Globus pallidus (tissue), 1 donor: ENCODE measurements at places on chromosomes 3 and 15.
A peak's percentile ranks its signal among the peaks of the same experiment; 100 is the strongest.

DNA sequence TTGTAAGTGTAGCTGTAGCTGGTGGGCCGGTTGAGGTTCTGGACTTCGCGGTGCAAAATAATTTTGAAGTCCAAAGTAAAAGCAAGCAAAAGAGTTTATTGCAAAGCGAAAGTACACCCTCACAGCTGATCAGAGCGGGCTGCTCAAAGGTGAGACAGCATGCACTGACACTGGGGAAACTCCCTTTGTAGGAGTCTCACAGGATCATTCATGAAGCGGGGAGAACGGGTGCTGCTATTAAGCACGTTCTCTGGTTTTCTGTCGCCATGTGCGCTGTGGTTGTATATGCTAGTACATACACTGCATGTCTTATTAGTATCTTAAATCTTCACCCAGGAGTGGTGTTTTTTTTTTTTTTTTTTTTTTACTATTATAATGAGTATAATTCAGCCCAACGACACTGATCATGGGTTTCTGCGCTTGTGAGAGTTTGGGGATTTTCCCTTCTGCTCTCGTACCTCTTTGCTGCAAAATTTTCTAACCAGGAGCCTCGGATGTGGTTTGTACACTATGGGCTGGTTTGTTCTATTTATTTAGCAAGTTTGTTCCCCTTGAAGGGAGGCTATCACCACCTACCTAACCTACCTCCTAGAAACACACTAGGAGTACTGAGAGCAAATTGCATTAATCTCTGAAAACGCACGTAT is 1.4 kb upstream of the AP4E1 start:
- DNase-seq = peak; percentile 11

GRCh38 chr3:13569641-13570390 is 20.9 kb downstream of the FBLN2 start:
- DNase-seq = no peak

DNA sequence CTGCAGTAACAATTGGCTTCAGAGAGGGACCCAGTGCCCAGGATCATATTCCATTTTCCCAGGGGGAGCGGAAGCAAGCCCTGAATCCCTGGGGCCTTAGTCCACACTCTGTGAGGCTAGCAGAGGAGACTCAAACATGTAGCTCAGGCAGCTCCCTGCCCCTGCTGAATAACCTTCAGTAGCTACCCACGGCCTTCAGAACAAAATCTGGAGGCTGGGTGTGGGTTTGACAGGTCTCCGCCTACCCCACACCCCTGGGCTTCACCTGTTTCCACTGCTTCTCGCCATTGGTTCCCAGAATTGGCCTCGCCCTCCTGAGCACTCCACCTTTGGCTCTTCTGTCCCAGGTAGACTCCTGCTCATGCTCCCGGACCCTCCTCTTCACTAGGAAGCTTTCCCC is 93.6 kb upstream of the ATP2B2 start:
- no peak for DNase-seq

- no peak for DNase-seq
Observed at GRCh38 chr15:73474785-73475184, 31.8 kb downstream of the REC114 start.

- no peak for DNase-seq
Observed at GRCh38 chr3:100401674-100402041, 319 bp downstream of the LNP1 start.

DNA sequence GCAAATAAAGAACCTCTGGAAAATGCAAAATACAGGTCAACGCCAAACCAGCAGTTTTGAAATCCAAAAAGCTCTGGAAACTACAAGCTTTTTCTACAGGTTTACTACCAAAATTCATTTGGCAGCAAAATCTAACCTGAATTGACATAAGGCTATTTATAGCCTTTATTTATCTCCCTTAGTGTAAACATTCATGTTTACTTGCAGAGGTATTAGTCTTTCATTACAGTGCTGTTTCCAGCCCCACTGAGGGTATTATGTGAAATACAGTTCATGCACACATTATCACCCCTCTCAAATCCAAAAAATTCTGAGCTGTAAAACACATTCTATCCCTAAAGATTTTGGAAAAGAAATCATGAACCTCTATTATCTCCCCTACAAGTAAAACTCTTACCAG is 7.2 kb downstream of the SKIC8 start:
- DNase-seq = no peak

DNA sequence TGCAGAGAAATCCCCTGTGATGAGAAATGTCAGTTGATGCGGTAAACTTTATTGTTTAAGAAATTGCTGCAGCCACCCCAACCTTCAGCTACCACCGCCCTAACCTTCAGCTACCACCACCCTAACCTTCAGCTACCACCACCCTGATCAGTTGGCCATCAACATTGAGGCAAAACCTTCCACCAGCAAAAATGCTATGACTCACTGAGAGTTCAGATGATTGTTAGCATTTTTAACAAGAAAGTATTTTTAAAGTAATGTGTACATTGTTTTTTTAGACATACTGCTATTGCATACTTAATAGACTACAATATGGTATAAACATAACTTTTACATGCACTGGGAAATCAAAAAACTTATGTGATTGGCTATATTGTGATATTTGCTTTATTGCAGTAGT is 30.0 kb downstream of the U2SURP start:
- DNase-seq = no peak

- DNase-seq = no peak
Observed at GRCh38 chr3:177842743-177843734, 645.8 kb upstream of the TBL1XR1 start.

GRCh38 chr3:131786386-131786785 is 248.4 kb downstream of the CPNE4 start:
- DNase-seq = no peak

DNA sequence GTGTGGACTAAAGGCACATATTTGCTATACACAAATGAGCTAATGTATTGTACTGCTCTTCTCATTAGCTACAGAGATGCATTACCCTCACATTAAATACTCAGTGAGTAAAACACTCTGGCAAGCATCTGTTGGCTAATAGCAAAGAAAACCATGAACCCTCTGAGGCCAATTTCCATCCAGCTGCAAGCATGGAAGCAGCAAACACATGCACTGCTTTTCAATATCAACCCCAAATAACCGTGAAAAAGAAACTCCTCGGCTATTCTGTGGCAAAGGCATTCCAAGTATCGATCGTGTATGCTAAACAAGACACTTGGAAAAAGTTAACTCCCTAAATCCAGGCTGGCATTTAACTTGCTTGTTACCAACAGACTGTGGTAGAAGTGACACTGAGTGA is 67.0 kb downstream of the PEAK1 start:
- no peak for DNase-seq

GRCh38 chr15:39030291-39031070 is 465.9 kb upstream of the RASGRP1 start:
- DNase-seq = no peak

GRCh38 chr15:94383041-94383440 is 151.7 kb downstream of the MCTP2 start:
- DNase-seq = no peak

GRCh38 chr15:29903785-29904464 is 81.7 kb upstream of the TJP1 start:
- DNase-seq = no peak

DNA sequence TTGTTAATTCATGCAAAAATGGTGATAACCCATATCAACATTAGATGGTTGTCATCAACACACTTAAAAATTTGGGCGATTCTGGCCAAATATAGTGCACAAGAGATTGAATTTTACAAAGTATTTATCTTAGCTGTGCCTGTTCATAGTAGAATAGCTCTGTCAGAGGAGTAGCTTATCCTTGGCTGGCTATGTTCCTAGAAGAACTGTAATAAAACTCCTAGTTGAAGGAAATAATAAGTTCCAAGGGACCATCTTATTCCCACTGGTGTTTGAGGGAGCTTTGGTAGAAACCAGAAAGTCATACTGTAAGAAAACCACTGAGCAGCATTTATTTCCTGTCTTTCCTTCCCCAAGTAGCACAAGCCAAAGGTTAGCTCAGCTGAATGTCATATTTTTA is 201.8 kb downstream of the GRM7 start:
- no peak for DNase-seq

- no peak for DNase-seq
Observed at GRCh38 chr3:115469649-115470048, 153.7 kb upstream of the GAP43 start.

GRCh38 chr3:193821151-193821668 is 228.2 kb downstream of the OPA1 start:
- no peak for DNase-seq

DNA sequence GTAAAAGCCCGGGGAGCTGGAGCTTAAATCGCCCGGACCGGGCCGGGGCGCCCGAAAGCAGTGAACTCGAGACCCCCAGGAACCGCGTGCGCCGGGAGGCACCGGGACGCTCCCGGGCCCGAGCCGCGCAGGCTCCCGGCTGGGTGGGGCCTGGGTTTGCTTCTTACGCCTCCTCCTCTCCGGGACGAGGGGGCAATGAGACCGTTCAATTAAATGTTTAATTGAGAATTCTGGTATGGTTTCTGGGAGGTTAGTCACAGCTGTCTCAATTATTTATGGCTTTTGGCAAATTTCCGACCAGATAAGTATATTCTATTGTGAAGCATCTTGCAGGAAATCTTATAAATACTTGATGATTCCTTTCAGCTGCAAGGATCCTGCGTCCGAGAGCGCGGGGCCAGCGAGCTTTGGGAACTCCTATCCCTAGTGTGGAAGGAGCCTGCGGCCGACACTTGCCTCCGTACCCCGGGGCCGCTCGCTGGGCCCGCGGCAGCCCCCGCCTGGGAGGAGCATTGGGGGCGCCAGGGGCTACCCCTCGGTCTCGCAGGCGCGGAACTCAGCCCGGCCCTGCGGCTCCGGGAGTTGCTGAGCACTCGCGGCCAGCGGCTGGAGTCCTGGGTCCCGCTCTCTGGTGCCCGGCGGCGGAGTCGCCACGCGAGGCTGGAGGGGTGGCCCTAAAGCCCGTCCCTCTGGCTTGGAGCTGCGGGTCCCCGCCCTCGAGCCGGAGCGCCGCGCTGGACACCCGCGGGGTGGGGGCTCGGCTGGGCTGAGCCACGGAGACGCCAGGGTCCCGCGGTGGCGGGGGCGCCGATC is 10.3 kb downstream of the ISL2 start:
- DNase-seq = no peak

DNA sequence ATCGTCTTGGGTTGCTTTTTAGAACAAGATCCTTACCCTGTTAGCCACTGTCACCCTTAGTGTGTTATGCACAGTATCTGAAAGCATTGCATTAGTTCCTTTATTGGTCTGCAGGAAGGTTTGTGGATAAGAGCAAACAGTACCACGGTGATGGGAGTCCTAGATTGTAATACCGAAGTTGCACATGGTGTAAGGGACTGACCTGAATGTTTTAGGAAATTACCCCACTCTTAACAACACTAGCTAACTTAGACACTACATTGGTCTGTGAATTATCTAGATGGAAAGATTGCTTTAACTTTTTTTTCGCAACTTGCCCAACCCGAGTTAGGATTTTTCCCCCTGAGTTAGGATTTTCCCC is 1.3 kb downstream of the STT3B start:
- DNase-seq = peak; percentile 14
